ENCODE measurements at places on chromosomes 3 and 15. TPM values are rescaled to one million over a fixed set of nuclear protein-coding genes. Genes with fewer than 3 reads are reported as not detected.
A peak's percentile ranks its signal among the peaks of the same experiment; 100 is the strongest.

The FSIP1 gene
- 0.63 TPM for total RNA-seq

The DNAH12 gene
- 0.22 TPM for total RNA-seq

The GLDN gene
- not detected for total RNA-seq

The TMEM212 gene
- total RNA-seq, result not detected

The STRIT1 gene
- total RNA-seq, result not detected

The CAPN3 gene
- total RNA-seq, result 0.18 TPM

The CFAP92 gene
- 4.8 TPM for total RNA-seq

The SLC12A1 gene
- not detected for total RNA-seq

The ANKRD63 gene
- total RNA-seq, result not detected

The GOLGA6L10 gene
- total RNA-seq, result 2.3 TPM

The PLA2G4B gene
- 7.8 TPM for total RNA-seq

The RARB gene
- total RNA-seq, result 1.0 TPM

The POPDC2 gene
- total RNA-seq, result 3.5 TPM

GRCh38 chr3:112486811-112487505, 12.3 kb downstream of the BTLA start:
- H3K27me3 ChIP-seq, result peaks cover 5% of the 10 kb centered on the region
- H3K4me1 ChIP-seq, result no peaks in the 10 kb centered on the region
- no peak overlapping the region for H3K4me3 ChIP-seq
- H3K36me3 ChIP-seq, result no peaks in the 10 kb centered on the region
- DNase-seq, result no peak

GRCh38 chr3:124928333-124929202, 6.0 kb downstream of the MUC13 start:
- H3K27ac ChIP-seq, result no peak overlapping the region
- H3K4me3 ChIP-seq, result no peak overlapping the region
- no peaks in the 10 kb centered on the region for H3K27me3 ChIP-seq
- H3K36me3 ChIP-seq, result no peaks in the 10 kb centered on the region

- no peaks in the 10 kb centered on the region for H3K27me3 ChIP-seq
- H3K4me1 ChIP-seq, result no peaks in the 10 kb centered on the region
- no peak overlapping the region for H3K27ac ChIP-seq
- H3K4me3 ChIP-seq, result no peak overlapping the region
- DNase-seq, result no peak
Measured at GRCh38 chr15:63093486-63094205, 28.0 kb upstream of the LACTB start.

- H3K27ac ChIP-seq, result no peak overlapping the region
- DNase-seq, result no peak
- no peaks in the 10 kb centered on the region for H3K36me3 ChIP-seq
- H3K27me3 ChIP-seq, result no peaks in the 10 kb centered on the region
Measured at GRCh38 chr15:58583171-58583908, 151.5 kb downstream of the LIPC start.

DNA sequence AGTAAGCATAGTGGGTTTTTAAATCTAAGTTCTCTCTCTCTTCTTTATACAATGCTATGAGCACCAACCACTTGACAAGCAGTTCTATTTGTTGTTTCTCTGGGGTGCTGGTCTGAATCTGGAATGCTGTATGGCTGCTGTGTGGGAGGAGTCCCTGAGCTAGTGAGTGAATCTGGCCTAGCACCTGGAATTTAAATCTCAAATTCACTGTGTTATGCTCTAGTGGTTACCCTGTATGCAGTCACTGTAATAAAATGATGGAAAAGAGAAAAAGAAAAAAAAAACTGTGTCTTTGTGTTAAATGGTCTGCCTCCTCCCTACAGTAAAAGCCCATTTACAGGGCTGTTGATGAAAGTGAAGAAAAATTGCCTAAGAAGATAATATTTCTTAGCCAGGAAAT, 155.0 kb downstream of the ATP8B4 start:
- H3K4me1 ChIP-seq, result no peaks in the 10 kb centered on the region
- H3K27ac ChIP-seq, result no peak overlapping the region
- no peaks in the 10 kb centered on the region for H3K36me3 ChIP-seq
- no peak for DNase-seq
- H3K27me3 ChIP-seq, result no peaks in the 10 kb centered on the region

- no peak overlapping the region for H3K4me3 ChIP-seq
- H3K27me3 ChIP-seq, result no peaks in the 10 kb centered on the region
- DNase-seq, result no peak
- H3K27ac ChIP-seq, result no peak overlapping the region
Measured at GRCh38 chr3:166071-166470, 30.5 kb upstream of the CHL1 start.

GRCh38 chr3:14630404-14631100, 21.0 kb upstream of the CCDC174 start:
- H3K27me3 ChIP-seq, result no peaks in the 10 kb centered on the region
- DNase-seq, result no peak
- no peaks in the 10 kb centered on the region for H3K36me3 ChIP-seq
- 0 out of 2 replicates have a peak, but pooled peaks cover 5% of the 10 kb centered on the region for H3K4me1 ChIP-seq

- no peaks in the 10 kb centered on the region for H3K27me3 ChIP-seq
- H3K36me3 ChIP-seq, result no peaks in the 10 kb centered on the region
- DNase-seq, result no peak
- H3K4me1 ChIP-seq, result peaks cover 6% of the 10 kb centered on the region
Measured at GRCh38 chr15:63598473-63599400, 1.6 kb downstream of the FBXL22 start.

DNA sequence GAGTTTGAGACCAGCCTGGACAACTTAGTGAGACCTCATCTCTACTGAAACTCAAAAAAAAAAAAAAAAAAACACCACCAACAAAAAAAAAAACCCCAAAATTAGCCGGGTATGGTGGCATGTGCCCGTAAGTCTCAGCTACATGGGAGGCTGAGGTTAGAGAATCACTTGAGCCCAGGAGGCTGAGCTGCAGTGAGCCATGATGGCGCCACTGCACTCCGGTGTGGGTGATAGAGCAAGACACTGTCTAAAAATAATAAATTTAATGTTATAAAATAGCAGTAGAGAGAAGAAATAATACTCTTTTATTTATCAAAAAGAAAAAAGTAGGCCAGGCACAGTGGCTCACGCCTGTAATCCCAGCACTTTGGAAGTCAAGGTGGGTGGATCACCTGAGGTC, 17.4 kb downstream of the RCCD1 start:
- peaks cover 23% of the 10 kb centered on the region for H3K36me3 ChIP-seq
- no peak overlapping the region for H3K27ac ChIP-seq
- H3K4me3 ChIP-seq, result no peak overlapping the region
- DNase-seq, result no peak
- H3K4me1 ChIP-seq, result no peaks in the 10 kb centered on the region

DNA sequence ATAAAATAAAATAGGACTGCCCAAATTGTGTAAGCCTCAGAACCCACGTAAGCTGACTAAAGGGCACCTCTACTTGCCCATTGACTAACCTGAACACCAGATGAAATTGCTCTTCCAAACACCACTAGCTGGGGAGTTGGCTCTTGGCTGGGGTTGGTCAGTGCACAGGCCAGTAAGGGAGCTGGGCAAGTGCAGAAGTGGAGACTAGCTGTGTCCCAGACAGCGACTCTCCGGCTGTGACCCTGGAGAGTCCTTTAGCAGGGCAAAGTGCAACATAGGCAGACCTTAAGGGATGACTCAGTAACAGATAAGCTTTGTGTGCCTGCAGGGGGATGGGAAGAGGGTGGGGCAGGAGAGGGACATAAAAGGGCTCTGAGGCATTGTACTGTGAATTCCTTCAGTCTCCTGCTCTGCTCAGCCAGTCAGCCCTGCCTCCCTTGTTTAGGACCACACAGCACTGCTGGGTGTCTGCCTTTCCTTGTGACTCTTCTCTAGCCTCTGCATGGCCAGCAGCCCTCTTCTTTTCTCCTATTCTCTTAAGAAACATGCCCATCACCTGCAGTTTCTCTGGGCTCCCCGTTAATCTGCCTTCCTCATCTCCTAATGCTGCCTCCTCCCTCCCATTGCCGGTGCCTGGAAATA, 13.2 kb downstream of the NR1I2 start:
- no peak overlapping the region for H3K4me3 ChIP-seq
- DNase-seq, result peak; percentile 63
- H3K36me3 ChIP-seq, result no peaks in the 10 kb centered on the region
- H3K27me3 ChIP-seq, result no peaks in the 10 kb centered on the region

DNA sequence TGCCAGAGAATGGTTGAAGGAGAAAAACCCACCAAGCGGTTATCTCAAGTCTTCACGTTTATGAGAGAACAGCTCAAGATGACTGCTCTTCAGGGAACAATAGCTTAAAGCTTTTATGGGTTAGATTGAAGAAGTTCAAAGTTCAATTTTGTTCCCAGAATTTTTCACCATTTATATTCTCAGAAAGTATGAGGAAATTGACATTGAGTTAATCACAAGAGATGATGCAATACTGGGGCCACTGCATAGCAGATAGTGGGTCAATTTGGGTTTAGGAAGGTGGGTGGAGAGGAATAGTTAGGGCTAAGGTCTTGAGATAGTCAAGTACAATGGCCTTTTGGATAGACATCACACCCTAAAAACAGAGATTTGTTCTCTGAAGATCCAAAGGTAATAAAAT, 539.3 kb downstream of the SQOR start:
- no peak for DNase-seq
- no peak overlapping the region for H3K27ac ChIP-seq

DNA sequence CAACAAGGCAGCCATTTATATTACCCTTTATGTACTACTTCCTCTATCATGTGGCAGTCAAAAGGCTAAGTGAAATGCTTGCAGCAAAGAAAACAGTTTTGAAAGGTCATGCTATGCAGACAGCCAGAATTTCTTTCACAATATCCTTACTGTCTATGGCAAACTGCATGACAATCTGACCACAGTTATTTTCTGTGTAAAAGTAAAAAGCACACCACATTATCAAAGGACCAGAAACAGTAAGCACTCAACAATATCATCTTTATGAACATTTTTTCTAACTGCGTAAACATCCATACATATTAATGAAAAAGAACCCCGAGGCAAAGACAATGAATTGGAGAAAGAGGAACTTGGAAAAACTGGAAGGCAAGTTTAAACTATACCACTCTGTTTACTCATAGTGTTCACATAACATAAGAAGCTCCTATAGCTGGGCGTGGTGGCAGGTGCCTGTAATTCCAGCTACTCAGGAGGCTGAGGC, 47.9 kb downstream of the PIK3CB start:
- no peaks in the 10 kb centered on the region for H3K27me3 ChIP-seq
- H3K4me1 ChIP-seq, result no peaks in the 10 kb centered on the region
- no peaks in the 10 kb centered on the region for H3K36me3 ChIP-seq
- H3K4me3 ChIP-seq, result no peak overlapping the region
- peak overlapping the region; percentile 39 for H3K27ac ChIP-seq

- peak; percentile 68 for DNase-seq
- H3K4me1 ChIP-seq, result peaks cover 18% of the 10 kb centered on the region
- H3K36me3 ChIP-seq, result no peaks in the 10 kb centered on the region
- no peak overlapping the region for H3K4me3 ChIP-seq
- no peaks in the 10 kb centered on the region for H3K27me3 ChIP-seq
Measured at GRCh38 chr3:142896201-142896755, 7.4 kb upstream of the PCOLCE2 start.

DNA sequence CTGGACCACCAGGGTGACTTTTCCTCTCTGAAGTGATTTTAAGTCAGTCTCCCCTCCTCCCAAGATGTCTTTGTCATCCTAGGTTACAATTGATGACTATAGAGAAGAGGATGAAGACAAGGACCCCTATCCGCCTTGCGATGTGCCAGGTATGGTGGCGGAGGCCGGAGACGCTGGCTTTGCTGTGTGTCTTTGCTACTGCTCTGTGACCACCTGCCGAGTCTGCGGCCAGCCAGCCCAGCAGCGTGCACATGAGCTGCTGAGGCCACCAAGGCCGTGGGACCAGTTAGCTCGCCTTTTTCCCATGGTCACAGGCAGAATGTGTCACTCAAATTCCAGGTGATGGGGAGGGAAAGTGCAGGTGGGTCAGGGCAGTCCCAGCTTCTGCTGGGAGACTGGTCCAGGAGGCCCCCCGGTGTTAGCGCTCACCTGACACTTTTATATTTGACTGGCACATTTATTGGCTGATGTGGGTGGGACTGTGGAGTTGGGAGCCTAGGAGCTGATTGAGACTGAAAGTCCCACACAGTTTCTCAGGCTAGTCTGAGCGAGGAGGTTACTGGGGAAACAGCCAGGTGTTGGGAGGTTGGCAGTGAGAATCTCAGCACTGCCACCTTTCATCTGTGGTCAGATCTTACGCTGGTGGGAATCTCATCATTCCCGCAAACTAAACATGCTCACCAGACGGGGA, 114.1 kb downstream of the CHDH start:
- DNase-seq, result no peak
- H3K27me3 ChIP-seq, result peaks cover 81% of the 10 kb centered on the region
- H3K4me1 ChIP-seq, result no peaks in the 10 kb centered on the region
- H3K27ac ChIP-seq, result no peak overlapping the region
- no peaks in the 10 kb centered on the region for H3K36me3 ChIP-seq

DNA sequence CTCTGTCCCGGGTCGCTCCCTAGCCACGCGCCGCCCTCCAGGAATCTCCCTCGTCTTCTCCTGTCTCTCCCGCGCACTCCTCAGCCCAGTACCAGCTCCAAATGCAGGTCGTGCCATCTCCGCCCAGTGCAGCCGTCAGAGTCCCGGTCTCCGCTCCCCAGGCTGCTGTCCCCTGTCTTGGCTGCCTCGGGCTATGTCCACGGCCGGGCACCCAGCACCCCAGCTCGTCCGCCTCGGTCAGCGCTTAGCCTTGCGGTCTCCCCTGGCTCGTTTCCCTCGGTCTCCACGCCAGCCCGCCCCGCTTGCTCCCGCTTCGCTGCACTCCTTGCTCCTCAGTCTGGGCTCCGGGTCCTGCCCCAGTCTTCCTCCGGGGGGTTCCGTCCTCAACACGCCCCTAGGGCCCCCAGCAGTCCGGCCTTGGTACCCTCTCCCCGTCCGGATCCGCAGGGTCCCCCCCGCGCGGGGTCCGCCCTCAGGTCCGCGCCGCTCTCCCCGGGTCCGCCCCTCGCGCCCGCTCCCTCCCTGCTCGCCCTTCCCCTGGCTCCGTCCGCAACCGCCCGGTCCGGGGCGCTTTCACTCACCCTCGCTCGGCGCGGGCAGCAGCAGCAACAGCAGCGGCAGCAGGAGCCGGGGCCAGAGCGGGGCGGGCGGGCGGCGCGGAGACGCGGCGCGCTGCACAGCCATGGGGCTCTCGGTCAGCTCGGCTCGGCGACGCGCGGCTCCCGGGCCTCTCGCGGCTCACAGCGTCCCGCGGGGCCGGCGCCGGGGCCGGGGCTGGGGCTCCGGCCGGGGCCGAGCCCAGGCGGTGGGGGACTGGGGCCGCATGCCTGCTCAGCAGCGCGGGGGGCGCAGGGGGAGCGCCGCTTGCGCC, 462 bp downstream of the IGDCC3 start:
- DNase-seq, result no peak
- H3K36me3 ChIP-seq, result no peaks in the 10 kb centered on the region
- H3K27ac ChIP-seq, result no peak overlapping the region
- no peaks in the 10 kb centered on the region for H3K4me1 ChIP-seq
- peak overlapping the region; percentile 46 for H3K4me3 ChIP-seq

GRCh38 chr3:50248387-50248786, 12.4 kb downstream of the GNAI2 start:
- peak; percentile 32 for DNase-seq
- peak overlapping the region; percentile 16 for H3K27ac ChIP-seq
- no peaks in the 10 kb centered on the region for H3K36me3 ChIP-seq
- H3K4me3 ChIP-seq, result no peak overlapping the region
- no peaks in the 10 kb centered on the region for H3K27me3 ChIP-seq
- peaks cover 33% of the 10 kb centered on the region for H3K4me1 ChIP-seq

DNA sequence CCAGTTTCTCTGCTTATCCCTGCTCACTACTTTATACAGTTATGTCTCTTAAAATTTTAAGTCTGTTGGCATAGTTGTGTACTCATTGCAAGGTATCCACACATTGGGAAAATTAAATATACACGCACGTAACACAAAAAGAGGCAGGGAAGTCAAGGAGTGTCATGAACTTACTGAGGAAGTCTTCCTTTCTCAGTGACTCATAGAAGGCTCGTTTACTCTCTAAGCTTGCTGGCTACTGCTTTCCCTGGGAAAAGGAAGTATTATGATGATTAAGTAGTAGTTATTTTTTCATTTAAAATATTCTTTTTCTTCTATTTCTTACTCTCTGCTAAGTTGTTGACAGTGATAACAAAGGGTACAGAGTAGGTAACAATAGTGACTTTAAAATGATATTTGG, 287.3 kb downstream of the UBE2E2 start:
- H3K4me1 ChIP-seq, result peaks cover 30% of the 10 kb centered on the region
- H3K4me3 ChIP-seq, result no peak overlapping the region
- no peaks in the 10 kb centered on the region for H3K27me3 ChIP-seq
- no peaks in the 10 kb centered on the region for H3K36me3 ChIP-seq

Measured in PC-9 (cell line).